ENCODE measurements at places on chromosomes 12 and 14.

DNA sequence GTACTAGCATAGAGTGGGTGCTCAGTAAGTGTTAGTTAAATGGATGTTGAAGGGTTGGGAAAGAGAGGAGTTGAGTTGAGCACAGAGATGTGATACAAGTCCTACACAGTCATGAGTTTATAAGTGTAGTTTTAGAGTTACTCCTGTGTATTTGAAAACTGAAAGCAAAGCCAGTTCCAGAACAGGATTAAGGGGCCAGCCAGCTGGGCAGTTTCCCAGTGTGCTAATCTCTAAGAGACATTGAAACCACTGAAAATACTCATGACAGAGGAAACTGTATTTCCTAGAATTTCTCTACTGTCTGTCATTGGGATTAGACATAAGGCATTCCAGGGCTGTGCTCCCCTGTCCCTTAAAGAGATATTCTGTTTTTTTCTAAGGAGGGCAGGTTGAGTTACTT lies 101.0 kb downstream of the DERA start:
- DNase-seq: peak; percentile 75

GRCh38 chr14:23877111-23877510 lies 76.5 kb upstream of the DHRS4 start:
- no peak for DNase-seq

GRCh38 chr14:99884834-99885648 lies 91.8 kb downstream of the EML1 start:
- DNase-seq: peak; percentile 62

DNA sequence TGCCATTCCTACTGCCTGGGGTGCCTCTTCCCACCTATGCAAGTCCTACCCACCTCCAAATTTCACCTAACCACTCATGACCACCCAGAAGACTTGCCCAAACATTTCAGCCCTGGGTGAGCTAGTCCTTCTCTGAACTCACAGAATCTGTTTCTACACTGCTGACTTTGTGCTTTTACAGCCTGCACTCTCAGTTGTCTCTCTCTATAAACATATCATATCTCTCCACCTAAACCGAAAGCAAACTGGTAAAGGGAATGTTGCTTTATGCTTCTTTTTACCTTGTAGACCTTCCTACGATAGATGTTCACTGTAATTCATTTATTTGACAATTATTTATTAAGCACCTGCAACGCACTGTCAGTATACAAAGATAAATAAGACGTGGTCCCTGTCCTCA lies 38.1 kb upstream of the RNASE3 start:
- no peak for DNase-seq

DNA sequence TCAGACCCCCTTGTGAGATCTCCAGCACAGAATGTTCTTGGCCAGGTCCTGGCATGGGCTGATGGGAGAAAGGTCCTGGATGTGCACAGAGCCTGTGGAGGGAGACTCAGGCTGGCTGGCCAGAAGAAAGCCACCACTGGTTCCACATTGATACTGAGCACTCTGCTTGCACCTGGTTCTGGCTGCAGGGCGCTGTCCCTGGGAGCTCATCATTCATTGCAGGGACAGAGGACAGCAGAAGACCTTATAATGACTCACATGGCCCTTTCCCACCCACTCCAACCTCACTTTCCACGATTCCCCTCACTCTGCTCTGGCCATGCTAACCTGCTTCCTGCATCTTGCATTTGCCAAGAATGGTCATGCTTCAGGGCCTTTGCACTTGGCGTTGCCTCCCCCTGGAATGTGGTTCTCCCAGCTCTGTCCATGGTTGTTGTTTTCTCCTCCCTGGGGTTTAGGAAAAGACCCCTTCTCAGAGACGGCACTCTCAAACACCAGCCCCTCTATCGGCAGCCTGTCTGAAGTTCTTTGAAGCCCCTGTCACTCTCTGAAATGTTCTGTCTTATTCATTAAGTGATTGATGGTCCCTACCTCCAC lies 10.3 kb downstream of the KRT7 start:
- DNase-seq: no peak

DNA sequence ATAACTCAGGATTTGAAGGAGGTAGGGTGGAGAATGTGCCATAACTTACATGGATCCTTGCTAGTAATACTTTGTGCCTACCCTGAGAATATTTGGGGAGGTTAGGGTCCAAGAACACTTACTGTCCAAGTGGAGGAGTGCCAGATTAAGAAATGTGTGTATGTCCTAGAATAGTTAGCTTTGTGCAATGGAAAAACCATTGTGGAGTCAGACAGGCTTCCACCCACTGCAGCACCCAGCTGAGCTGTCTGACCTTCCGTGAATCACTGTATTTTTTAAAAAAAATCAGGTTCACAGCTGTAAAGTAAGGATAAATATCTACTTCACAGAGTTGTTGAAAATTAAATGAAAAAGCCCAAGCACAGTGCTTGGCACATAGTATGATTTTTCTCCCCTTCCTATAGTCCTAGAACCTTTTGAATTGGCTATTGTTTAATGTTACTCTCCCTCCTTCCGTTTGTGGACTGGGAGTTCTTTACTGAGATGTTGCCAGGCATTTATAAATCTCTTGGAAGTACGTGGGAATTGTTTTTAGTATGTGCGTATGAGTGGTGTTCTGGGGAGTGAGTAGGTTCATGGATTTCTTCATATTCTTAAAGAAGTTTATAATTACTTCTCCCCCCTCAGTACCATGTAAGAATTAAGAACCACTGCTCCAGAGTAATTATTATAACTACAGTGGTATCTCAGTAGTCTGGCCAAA lies 9.2 kb downstream of the RAB21 start:
- no peak for DNase-seq

DNA sequence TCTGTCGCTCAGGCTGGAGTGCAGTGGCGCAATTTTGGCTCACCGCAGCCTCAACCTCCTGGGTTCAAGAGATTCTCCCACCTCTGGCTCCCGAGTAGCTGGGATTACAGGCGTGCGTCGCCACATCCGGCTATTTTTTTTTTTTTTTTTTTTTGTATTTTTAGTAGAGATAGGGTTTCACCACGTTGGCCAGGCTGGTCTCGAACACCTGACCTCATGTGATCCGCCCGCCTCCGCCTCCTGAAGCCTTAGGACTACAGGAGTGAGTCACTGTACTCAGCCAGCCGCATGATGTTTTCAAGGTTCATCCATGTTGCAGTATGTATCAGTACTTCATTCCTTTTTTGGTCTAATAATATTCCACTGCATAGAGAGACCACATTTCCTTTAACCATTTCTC lies 2.4 kb upstream of the RNF34 start:
- no peak for DNase-seq

- DNase-seq: no peak
Measured at GRCh38 chr12:106107566-106107965, 31.2 kb downstream of the NUAK1 start.

DNA sequence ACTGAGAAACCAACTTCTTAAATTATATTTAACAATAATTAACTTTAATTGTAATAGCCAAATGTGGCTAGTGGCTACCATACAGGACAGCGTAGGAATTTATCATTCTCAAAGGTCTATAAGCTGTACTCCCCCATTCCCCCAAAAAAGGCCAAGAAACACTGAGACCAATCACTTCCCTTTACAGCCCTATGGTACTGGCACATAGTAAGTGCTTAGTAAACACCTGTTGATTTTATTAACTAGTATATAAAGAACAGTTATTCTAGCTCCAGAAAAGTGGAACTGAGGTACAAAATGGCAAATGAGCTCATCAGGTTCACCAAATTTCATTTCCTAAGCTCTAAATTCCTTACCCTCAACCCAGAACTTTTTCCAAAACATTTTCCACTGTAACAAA lies 6.1 kb upstream of the SRSF9 start:
- DNase-seq: no peak

DNA sequence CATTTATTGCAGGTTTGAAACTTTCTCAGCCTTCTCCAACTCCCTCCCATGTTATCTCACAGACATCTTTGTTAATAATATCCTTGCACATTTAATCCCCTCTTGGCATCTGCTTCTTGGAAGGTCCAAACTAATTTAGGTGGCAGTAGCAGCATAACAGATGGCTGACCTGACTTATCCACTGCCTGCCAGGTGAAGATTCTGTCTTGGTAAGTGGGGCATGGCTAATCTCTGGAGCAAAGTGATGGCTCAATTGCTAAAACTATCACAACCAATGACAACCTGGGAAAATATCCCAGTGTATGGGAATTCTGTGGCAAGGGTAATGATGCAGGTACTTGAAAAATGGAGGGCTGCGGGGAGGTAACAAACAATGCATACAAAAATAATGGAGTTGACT lies 58.2 kb upstream of the ALG10B start:
- DNase-seq: no peak

DNA sequence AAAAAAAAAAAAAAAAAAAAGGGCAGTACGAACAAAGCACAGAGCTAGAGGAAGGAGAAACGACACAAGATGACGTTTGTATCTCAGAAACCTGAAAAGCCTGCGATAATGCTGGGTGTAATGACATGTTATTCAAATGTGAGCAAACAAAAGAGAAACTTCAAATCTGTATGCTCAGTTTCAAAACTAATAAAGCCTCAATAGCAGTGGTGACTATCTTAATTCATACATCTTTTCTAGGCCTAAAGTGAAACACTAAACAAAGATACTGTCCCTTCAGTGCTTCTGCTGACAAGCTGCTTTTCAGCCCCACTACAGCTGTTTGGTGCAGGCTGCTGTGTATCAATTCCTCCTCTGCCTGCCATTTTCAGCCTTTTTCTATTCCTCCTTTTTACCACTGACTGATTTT lies 15.8 kb downstream of the ITPR2 start:
- no peak for DNase-seq

DNA sequence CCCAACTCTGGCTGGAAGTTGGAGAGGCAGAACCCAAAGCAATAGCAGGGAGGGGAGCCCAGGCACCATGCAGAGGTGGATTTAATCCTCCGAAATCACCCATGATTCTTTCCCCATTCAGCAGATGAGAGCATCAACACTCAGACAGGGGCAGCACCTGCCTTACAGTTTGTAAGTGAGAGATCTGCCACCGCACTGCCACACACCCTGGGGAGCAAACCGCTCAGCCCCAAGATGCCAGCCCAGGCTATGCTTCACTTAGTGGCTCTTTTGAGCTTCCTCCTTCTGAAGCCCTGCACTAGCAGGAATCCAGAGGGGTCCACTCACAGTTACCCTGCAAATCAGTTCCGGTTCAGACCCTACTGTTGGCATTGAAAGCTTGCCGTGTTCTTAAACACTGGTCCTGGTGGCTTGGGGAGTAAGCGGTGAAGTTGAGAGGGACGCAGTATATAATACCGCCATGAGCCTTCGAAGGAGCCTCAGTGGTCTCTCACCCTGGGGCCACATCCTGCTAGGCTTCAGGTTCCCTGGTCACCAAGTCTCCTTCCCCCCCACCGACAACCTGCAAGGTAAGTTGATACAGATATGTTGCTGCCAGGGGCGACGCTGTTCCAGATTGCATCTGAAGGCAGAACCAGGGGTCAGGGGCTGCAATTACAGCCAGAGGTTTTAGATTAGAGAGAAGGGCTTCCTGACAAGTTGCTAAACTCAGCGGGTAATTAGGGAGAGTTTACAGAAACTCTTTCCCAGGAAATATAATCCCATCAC lies 72.0 kb upstream of the CCND2 start:
- DNase-seq: no peak

GRCh38 chr14:51880835-51881580 lies 20.6 kb downstream of the GNG2 start:
- no peak for DNase-seq

- DNase-seq: no peak
Measured at GRCh38 chr12:46884362-46884761, 58.6 kb upstream of the SLC38A4 start.

DNA sequence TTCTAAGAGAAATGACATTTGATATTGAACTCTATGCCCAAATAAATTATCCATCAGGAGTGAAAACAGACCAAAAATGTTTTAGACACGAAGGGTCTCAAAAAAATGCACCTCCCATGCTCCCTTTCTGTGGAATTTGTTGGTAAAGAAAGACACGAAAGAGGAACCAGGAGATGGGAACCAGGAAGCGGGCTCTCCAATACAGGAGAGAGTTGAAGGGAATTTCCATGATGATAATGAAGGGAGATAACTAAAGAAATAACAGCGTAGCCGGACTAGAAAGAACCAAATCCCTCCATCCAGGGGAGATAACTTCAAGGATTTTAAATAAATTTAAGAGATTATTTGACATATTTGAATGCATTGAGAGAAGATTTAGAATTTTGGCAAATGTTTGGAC lies 183.0 kb downstream of the DUSP6 start:
- DNase-seq: no peak

DNA sequence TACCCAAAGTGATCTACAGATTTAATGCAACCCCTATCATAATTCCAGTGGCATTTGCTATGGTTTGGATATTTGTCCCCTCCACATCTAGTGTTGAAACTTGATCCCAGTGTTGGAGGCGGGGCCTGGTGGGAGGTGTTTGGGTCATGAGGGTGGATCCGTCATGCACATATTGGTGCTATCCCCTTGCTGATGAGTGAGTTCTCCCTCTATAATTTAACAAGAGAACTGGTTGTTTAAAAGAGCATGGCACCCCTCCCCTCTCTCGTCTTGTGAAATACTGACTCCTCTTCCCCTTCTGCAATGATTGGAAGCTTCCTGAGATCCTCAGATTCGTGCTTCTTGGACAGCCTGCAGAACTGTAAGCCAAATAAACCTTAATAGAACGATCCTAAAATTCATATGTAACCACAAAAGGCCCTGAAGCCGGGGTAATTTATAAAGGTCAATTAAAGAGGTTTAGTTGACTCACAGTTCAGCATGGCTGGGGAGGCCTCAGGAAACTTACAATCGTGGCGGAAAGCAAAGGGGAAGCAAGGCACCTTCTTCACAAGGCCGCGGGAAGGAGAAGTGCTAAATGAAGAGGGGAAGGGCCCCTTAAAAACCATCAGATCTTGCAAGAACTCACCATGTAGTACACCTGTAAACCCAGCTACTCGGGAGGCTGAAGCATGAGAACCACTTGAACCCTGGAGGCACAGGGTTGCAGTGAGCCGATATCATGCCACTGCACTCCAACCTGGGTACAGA lies 41.2 kb downstream of the SLC39A9 start:
- DNase-seq: no peak

- DNase-seq: no peak
Measured at GRCh38 chr14:59241121-59241520, 52.7 kb downstream of the DAAM1 start.

GRCh38 chr12:106582641-106583230 lies at the start of gene RFX4:
RFX4 (plus strand) TSS chr12:106583004; CDS start chr12:106583321, 317 bp downstream.
- no peak for DNase-seq

- DNase-seq: no peak
Measured at GRCh38 chr14:73221945-73222344, 15.4 kb upstream of the PAPLN start.

DNA sequence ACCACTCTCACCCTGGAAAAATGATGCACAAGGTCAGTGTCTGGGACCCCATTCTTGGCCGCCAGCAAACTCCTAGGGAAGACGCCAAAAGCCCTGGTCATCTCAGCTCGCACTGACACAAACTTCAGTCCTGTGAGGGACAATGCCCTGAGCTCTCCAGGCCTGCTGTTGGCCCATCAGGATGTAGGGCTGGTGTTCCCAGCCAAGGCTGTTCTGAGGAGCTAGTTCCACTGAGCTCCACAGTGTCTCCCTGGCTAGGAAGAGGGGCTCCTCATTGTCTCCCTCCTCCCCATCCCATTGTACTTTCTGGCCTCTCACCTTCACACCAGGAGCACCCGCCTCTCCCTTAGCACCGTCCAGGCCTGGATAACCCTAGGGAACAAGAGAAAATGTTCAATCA lies 10.8 kb downstream of the COL2A1 start:
- DNase-seq: no peak
